Activated naive CD4-positive, alpha-beta T cell treated with anti-CD3 and anti-CD28 coated beads, Interleukin-2, amount 50 U/mL, for 72 hours (primary cell): ENCODE measurements at places on chromosomes 3 and 15.

- DNase-seq = no peak
Observed at GRCh38 chr15:78691167-78691850, 50.3 kb upstream of the CHRNB4 start.

DNA sequence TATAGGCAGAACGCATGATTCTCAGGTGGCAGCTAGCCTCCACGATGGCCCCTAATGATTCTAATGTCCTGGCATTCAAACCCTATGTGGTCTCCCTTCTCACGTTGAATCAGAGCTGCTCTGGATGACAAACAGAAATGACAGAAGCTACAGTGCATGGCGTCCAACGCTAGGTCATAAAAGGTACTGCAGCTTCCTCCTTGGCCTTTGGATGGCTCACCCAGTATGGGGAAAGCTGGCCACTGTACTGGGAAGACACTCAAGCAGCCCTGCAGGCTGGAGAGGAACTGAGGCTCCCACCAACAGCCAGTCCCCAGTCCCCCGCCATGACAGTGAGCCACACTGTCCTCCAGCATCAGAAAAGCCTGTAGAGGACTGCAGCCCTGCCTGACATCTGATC lies 286.3 kb downstream of the FAM43A start:
- DNase-seq = no peak

DNA sequence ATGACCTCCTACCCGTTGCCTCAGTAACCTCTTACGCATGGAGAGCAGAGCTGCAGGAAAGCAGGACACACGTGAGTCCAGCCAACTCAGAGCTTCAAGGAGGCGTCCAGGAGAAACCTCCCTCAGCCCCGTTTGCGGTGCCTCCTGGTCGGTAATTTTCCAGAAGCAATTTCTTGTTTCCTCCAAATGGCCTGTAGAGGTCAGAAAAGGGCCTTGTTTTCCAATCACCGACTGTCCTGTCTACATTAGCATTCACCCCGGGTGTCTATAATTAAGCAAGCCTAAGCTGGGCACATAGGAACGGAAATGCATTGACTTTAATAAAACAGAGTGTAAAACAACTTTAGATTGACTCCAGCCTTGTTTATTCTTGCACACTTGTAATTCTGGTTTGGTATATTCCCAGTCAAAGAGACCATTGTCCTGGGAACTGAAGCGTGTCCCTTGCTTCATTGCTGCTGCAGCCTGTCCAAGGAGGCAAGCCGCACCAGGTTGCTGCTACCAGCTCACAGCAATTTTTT lies 836.2 kb downstream of the AGBL1 start:
- no peak for DNase-seq

- DNase-seq = no peak
Observed at GRCh38 chr3:110493438-110494092, 578.1 kb upstream of the NECTIN3 start.

- DNase-seq = no peak
Observed at GRCh38 chr3:158737976-158738615, 5.8 kb upstream of the RARRES1 start.

- DNase-seq = no peak
Observed at GRCh38 chr15:83112233-83112955, 4.9 kb downstream of the TM6SF1 start.

GRCh38 chr3:125053304-125053699 lies 2.5 kb downstream of the HEG1 start:
- no peak for DNase-seq

GRCh38 chr3:122975163-122975923 lies 52.2 kb downstream of the SEMA5B start:
- no peak for DNase-seq

DNA sequence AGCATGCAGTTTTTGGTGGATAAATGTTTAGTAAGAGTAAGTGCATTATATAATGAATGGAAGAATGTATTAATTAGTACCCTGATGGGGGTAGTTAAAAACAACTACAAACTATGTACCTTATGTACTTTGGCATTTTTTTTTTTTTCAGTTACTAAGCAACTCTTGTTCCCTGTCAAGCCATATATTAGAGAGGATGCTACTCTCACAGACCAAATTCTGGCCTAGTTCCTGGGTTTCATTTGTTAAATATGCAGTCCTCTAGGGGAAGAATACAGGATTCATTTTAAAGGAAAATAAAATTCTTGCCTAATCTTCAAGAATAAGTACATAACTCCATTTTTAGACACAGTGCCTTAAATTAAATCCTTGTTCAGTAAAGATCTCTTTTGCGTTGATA lies 16.9 kb downstream of the FAM98B start:
- DNase-seq = no peak

- DNase-seq = no peak
Observed at GRCh38 chr3:137035631-137036030, 77.8 kb downstream of the IL20RB start.

- DNase-seq = no peak
Observed at GRCh38 chr3:123297627-123297899, 95.8 kb downstream of the SEC22A start.

GRCh38 chr3:55629432-55629831 lies 142.3 kb upstream of the WNT5A start:
- DNase-seq = no peak

DNA sequence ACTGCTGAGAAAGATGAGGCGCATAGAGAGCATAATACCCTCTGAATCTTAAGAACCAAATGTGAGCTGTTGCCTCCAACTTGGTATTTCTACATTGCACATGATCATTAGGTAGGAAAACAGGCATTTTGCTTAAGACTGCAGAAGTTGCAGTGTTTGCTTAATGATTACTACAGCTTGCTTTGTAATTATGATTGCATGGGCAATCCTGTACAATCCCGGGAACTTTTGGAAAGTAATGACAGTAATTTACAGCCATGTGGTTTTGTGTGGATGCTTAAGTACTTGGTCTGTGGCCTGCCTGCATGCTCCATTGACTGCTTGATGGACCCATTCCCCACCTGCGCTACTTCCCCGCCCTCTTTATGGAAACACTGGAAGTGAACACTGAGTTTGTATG lies 301.1 kb downstream of the DIPK2A start:
- DNase-seq = no peak

- no peak for DNase-seq
Observed at GRCh38 chr3:114093596-114093995, 37.1 kb downstream of the QTRT2 start.

- no peak for DNase-seq
Observed at GRCh38 chr15:60652245-60652644, 173.3 kb upstream of the ICE2 start.

DNA sequence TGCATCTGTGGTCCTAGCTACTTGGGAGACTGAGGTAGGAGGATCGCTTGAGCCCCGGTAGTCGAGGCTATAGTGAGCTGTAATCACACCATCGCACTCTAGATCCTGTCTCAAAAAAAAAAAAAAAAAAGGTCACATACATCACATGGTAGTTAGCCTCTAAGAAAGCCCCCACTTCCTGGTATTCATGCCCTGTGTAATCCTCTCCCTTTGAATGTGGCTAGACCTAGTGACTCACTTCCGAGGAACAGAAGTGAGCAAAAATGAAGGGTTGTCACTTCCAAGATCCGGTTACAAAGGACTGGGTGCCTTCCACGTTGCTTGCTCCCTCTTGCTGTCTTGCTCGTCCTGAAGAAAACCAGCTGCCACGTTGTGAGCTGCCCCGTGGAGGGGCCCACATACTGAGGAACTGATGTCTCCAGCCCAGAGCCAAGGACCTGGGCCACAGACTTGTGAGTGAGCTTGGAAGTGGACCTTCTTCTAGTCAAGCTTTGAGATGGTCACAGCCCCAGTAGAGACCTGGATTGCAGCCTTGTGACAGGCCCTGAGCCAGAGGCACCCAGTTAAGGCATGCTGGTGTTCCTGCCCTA lies 12.6 kb upstream of the LCTL start:
- no peak for DNase-seq

DNA sequence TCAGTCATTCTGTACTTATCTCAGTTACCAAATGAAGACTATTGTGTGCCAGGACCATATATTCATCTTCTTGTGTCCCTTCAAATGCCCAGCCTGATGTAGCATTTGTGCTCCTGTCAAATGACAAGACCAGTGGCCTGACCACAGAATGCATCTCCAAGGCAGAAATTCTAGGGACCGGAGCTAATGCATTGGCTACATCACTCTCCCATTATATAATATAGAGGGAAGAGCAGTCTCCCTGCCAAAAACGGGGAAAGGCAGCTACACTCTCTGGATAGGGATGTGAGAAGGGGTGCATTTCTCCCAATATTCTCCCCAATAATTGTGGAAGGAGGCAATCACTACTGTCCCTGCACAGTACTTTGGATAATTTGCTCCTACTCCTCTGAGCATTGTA lies 312.0 kb downstream of the EPHB1 start:
- DNase-seq = no peak

DNA sequence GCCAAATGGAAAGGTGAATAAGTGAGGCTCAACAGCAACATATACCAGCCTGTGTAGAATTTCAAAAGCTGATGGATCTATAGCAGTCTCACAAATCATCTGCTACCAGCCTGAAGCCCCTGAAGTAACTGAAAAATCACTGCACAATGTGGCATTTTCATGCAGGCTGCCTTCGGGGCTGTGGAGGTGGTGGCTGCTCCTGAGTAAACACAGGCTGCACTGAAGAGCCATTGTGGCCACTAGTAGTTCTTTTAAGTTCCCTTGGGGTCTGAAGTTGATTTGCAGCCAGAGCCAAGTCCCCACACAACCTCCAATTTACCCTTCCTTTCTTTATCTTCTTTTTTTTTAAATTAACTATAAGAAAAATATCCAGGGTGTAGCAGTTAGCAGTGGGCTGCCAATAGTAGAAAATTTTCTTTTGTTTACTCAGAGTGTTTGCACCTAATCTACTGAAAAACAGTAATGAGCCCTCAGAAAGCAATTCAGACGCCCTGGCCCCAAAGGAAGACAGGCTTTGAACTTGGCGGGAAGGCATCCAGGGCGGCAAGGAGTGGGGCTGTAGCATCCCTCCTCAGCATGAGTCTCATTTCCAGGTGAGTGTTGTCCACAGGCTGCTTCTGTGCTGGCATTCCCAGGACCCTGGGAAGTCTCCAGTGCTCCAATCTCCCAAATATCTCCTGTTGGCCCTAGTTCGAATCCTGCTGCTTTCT lies 13.3 kb upstream of the SUSD5 start:
- no peak for DNase-seq

GRCh38 chr3:17798000-17798399 lies 55.6 kb upstream of the TBC1D5 start:
- DNase-seq = no peak

DNA sequence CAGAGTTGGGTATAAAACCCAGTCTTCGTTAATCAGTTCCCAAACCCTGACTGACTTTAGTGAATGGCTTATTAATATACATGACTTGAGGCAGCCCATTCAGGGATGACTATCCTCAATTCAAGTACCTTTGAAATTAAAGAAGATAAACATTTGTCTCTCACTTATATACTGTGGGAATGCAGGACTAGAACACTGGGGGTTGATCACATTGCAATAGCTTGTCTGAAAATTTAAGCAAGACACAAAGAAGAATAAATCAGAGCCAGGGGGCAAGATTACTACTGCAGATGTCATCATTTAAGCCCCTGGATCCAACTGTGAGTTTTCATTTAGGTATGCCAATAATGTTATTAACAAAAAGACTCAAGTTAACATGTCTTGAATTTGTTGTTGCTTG lies 647.7 kb downstream of the ZPLD1 start:
- no peak for DNase-seq

DNA sequence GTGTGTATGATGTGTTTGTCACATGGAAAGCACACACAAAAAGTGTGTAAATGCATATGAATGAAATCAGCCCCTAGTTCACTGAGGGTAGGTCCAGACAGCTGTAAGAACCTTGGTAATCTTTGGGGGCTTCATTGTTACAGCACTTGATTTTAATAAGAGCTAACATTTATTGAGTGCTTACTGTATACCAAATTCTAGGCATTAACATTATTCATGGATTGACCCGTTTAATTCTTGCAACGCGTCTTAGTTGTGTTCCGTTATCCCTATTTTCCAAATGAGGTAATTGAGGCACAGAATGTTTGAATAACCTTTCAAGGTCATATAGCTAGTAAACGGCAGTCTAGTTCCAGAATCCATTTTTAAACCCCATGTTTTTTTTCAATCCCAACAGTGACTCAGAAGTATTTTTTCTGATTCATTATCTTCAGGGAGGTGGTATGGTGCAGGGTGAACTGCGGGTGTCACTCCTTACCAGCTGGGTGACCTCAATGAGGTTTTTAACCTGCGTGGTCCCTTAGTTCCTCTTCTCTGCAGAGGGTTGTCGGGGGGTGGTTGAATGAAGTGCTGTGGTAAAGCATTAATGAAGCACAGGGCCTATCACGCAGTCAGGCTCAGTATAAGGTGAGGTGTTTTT lies 14.2 kb downstream of the RAB8B start:
- DNase-seq = peak; percentile 49

- no peak for DNase-seq
Observed at GRCh38 chr15:71638876-71639275, 171.5 kb upstream of the NR2E3 start.

GRCh38 chr3:97698691-97699090 lies 65.9 kb upstream of the ARL6 start:
- DNase-seq = no peak

- DNase-seq = no peak
Observed at GRCh38 chr3:117509858-117510257, 800.3 kb downstream of the TUSC7 start.

DNA sequence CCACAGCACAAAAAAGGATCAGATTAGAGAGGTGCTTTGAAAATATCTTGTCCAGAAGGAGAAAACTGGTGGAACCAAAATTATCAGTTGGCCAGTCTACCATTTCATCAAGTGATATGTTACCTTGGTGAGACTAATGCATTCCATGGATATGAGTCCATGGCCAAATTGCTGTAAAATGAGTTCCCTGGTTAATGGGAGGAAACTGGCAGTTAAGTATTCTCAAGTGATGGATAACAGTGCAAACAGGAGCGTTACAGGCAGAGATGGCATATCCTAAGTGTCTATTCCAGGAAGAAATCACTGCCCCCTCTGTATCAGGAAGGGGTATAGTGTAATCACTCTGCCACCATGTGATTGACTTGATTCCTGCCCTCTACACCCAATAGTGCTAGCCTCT lies 34.0 kb downstream of the MYRIP start:
- no peak for DNase-seq

GRCh38 chr15:57421551-57421950 lies 45.2 kb downstream of the CGNL1 start:
- no peak for DNase-seq

- DNase-seq = no peak
Observed at GRCh38 chr15:96285305-96285704, 45.2 kb upstream of the NR2F2 start.

DNA sequence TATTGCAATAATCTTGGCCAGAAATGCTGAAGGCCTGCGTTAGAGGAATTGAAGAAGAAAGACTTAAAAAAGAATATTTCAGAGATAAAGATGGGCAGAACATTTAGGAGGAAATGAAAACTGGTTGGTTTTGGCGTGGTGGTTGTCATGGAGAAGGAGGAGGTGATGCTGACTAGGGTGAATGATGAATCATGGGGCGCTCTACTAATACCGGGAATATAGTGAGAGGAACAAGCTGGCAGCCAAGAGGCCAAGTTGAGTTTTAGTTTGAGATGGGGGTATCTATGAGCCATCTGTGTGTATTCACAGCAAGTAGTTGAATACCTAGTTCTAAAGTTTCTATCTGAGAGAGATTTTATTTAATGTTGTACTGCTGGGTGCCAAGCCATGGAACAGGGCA lies 6.8 kb upstream of the GAP43 start:
- no peak for DNase-seq
